Stimulated activated CD8-positive, alpha-beta memory T cell treated with anti-CD3 and anti-CD28 coated beads, Interleukin-4, amount 100 ng/mL, for 1 hour (primary cell): ENCODE measurements at places on chromosomes 7 and 10.

- DNase-seq = no peak
Measured at GRCh38 chr7:141558544-141559183, 7.5 kb downstream of the AGK start.

GRCh38 chr7:132419542-132419941 lies 156.7 kb downstream of the PLXNA4 start:
- no peak for DNase-seq

DNA sequence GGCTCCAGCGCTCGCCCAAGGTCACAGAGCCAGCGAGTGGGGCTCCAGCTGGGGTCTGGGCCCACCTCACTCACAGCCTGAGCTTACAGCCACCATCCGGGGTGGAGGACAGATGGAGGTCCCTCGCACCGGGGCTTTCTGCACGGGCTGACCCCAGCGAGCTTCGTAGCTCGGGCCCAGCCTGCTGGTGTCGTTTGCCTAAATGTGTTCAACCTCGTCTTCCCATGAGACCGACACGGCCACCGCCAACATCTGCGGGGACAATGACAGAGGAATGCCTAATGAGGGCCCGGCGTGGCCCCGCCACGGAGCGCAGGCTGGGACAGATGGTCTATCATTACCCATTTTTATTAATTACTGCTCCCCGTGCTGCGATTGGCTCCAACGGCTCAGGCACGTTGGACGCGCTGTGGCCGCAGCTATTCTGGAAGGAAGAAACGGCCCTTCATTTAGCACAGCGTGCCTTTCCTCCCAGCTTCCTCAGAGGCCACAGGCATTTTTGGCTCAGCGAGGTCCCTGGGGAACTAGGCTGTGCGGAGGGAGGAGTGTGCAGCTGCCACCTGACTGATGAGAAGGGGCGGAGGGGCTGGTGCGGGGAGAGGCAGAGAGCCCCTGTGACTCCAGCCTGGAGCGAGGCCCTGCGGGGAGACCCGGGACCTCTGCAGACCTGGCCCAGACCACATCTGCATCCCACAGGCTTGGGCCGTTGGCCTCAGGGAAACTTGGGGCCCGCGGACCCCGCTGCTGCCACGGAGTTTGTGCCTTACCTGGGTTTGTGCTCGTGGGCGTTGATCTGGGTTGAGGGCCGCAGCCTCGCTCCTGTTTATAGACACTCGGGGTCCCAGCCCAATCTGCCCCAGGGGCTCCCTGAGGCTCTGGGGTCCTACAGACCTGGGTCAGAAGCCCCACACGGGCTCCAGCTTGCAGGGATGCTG lies 22.9 kb upstream of the ELFN1 start:
- DNase-seq = no peak

DNA sequence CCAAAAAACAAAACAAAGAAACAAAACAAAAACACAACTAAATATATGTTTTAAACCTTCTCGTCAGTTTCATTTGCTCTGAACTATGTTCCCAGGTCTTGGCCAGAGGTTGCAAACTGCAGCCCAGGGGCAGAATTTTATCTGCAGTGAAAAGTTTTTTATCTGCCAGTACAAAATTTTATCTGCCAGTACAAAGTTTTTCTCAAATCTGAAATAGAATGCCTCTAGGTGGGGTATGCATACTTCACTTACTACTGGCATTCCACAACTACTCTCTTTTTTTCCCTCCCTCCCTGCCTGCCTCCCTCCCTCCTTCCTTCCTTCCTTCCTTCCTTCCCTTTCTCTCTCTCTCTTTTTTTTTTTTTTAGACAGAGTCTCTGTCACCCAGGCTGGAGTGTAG lies 9.4 kb upstream of the CLDN3 start:
- no peak for DNase-seq

DNA sequence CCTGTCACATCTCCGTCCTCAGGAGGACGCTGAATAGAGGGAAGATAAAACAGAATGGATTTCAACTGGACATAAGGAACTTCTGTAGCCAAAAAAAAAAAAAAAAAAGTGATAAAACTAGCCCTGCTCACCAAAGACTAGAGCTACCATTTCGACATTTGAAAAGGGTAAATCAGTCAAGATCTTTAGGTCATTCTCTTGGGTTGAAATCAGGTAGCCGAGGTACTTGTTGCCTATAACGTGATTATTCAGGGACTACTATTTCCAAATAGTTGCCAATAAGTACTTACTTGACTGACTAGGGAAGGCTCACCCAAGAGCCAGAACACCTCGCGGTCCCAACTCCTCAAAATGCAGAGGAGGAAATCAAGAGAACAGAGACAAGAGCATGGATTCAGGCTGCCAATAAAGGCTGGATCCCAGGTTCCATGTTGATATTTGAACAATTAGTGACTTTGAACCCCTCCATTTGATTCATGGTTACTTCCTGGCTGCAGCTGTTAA lies 2.0 kb downstream of the RHEB start:
- DNase-seq = no peak

DNA sequence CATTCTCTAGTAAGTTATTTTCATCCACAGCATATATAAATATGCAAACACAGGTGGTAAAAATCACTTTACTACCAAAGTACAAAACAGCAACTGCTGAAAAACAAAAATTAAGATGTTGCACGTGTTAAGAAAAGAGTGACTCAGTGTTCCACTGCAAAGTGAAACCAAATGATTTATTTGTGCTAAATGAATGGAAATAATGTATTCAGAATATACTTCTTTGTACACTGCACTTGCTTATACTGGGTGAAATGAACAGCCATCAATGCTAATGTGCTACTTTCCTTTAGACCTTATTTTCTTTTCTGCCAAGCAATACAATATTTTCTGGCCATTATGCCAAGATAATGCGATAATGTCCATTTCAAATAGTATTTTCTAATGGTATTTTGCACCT lies 38.3 kb upstream of the MRLN start:
- no peak for DNase-seq

- no peak for DNase-seq
Measured at GRCh38 chr10:83995738-83996331, 143.5 kb upstream of the GHITM start.

DNA sequence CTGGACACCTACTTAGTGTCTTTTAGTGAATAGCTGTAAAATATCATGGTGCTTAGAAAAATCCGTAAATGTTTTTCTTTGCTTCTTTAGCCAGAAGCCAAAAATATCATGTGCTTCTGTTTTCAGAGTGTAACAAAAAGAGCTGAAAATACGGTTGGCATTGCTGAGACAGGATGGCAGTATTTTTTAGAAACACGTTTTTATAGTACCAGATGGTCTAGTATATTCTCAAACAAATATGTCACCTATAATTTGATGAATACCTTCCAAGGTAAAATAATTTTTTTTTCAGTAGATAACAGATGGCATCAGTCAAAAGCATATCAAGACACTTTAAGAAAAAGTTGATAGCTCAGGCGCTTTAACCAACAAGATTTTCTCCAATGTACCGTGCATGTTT lies 326.6 kb downstream of the PHF14 start:
- DNase-seq = no peak
